ENCODE measurements at places on chromosomes 1 and 21. TPM values are rescaled to one million over a fixed set of nuclear protein-coding genes. Genes with fewer than 3 reads are reported as not detected.

Gene ARMH1
- 1.7 TPM for total RNA-seq

Gene USH2A
- total RNA-seq: not detected

Gene ERICH3
- total RNA-seq: 0.06 TPM

Gene TCHHL1
- total RNA-seq: not detected

Gene CD46
- 260 TPM for total RNA-seq

Gene PLA2G2F
- not detected for total RNA-seq

Gene RRP15
- 17.7 TPM for total RNA-seq

Gene CDC7
- 3.6 TPM for total RNA-seq

Gene FCER1G
- 27.1 TPM for total RNA-seq

Gene E2F2
- total RNA-seq: 14.5 TPM

Gene CFHR1
- not detected for total RNA-seq

Gene KIF17
- total RNA-seq: 0.53 TPM

Gene SLC35A3
- 159 TPM for total RNA-seq

Gene LRIF1
- total RNA-seq: 8.6 TPM

Gene TNFAIP8L2
- total RNA-seq: 2.5 TPM

Gene ACTL8
- 0.35 TPM for total RNA-seq

Gene KIAA0040
- 13.3 TPM for total RNA-seq

Gene LRRC3
- 17.9 TPM for total RNA-seq

Gene SYT6
- not detected for total RNA-seq

Gene MSH4
- total RNA-seq: 0.41 TPM

Gene TFF1
- total RNA-seq: 6.0 TPM

Gene SHE
- total RNA-seq: 6.0 TPM

Gene RNF207
- 35.9 TPM for total RNA-seq

Gene RRP1B
- total RNA-seq: 22.5 TPM

Gene LRRN2
- total RNA-seq: 33.3 TPM

Gene ZFP69
- 4.6 TPM for total RNA-seq

Gene SMCP
- total RNA-seq: not detected

Gene ESPN
- 124 TPM for total RNA-seq

Gene CELSR2
- 3.2 TPM for total RNA-seq

Gene SHISAL2A
- 0.72 TPM for total RNA-seq

Gene PCAT6
- 0.69 TPM for total RNA-seq

Gene S100A16
- 139 TPM for total RNA-seq

Gene SLC44A5
- total RNA-seq: 4.6 TPM

Gene TRABD2B
- 0.35 TPM for total RNA-seq

Gene MMP23B
- total RNA-seq: 7.2 TPM

Gene NR1I3
- not detected for total RNA-seq

Gene CFHR2
- not detected for total RNA-seq

Gene RYR2
- 5.9 TPM for total RNA-seq

Gene RPTN
- not detected for total RNA-seq

Gene TMPRSS2
- 283 TPM for total RNA-seq

Gene CELA2B
- not detected for total RNA-seq

Gene OR2T6
- total RNA-seq: not detected

Gene LIN28A
- total RNA-seq: not detected

Gene GSTM2
- total RNA-seq: 23.8 TPM

Gene ICOSLG
- 6.0 TPM for total RNA-seq
